ENCODE measurements at places on chromosomes 13 and 19.

GRCh38 chr13:51619614-51620013, 35.4 kb downstream of the WDFY2 start:
- DNase-seq = no peak

GRCh38 chr19:15841875-15842569, 26.6 kb upstream of the OR10H1 start:
- no peak for DNase-seq

GRCh38 chr13:46721054-46721453, 75.9 kb downstream of the ESD start:
- DNase-seq = peak; percentile 19

DNA sequence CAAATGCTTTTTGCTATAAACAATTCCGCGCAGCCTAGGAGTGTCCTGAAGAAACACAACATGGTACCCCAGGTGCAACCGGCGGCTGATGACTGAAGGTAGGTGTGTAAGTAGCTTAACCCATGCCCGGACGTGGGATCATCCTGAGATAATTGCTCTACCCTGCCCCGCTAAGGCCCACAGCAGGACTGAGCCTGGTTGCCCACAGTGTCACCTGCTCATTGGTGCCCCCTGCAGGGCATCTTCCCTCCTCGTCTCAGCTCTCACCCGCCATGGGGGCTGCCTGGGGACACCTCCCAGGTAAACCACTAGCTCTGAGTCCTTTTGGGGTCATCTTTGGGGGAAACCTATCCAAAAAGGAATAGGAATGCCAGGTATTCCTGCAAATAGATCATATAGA, 22.3 kb downstream of the TMEM161A start:
- DNase-seq = peak; percentile 13

DNA sequence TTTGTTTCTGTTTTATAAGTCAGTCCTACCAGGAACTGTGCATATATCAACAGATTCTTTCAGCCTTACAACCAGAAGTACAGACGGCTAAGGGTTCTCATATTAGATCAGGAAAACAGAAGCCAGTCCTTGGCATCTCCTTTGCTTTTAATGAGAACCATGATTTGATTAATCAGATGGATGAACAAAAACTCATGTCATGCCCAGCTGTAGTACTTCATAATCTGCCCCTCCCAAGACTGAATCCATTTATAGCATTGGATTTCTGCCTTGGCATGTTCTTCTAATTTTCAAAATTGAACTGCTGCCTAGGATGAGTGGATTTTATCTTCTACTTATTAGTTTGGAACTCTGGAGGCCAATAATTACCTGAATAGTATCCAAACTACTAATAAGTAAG, 617.2 kb downstream of the SLITRK5 start:
- DNase-seq = no peak

DNA sequence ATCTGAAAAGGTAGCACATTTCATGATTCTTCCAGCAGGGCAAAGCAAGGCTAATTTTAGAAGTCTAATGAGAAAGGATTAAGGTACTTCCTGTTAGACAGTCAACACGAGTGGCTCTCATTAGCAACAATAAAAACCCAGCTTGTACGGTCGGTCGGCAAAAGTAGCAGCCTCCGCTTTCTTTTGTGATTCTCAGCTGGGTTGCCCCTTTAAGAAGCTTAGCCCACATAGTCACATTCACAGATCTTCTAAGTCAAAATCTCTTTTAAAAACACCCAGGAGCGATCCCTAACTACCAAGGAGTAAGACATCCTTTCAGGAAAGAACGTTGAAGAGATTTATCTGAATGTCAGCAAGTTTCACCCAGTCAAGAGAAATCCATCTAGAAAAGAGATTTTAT, 684.8 kb downstream of the DIAPH3 start:
- no peak for DNase-seq

- peak; percentile 29 for DNase-seq
Observed at GRCh38 chr13:39602614-39603366, at the start of gene LHFPL6. LHFPL6 (minus strand) TSS chr13:39603193.

GRCh38 chr19:53989600-53990533, 1.6 kb upstream of the CACNG6 start:
- no peak for DNase-seq

DNA sequence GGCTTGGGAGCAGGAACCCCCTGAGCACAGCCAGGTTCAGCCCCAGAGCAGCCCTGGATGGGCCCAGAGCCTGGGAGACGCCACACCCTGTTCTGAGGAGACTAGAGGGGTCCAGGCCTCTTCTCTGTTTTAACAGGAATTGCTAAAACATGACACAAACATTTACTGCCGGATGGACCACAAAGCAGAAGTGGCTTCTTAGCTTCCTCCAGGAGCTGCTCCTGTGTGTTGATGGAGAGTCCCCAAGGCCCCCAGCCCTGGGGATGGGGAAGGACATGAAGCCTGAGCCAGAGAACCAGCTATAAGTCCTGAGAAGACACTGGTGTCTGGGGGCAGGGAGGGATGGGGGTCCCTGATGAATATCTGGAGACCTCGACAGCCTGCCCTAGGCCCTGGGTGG, 14.6 kb downstream of the CEACAM3 start:
- no peak for DNase-seq

DNA sequence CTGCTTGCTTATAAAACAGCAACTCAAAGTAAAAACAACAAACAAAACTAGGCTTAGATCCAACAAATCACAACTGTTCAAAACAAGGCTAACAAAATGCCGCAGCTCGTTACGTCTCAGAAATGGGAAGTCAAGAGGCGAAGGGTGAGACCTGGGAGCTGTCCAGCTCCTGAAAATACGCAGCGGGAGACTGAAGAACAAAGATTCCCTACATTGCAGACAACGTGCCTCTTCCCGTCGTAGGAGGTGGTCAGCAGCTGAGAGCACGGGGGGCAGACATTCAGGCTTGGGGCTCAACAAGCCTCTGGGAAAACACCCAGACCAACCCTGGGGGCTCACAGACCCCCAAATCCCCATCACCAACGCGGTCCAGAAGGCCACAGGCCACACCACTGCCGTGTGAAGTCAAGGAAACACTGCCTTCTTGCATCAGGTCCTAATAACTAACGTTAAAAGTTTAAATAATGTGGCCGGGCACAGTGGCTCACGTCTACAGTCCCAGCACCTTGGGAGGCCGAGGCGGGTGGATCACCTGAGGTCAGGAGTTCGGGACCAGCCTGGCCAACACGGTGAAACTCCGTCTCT, 13.5 kb downstream of the PLPP2 start:
- no peak for DNase-seq

DNA sequence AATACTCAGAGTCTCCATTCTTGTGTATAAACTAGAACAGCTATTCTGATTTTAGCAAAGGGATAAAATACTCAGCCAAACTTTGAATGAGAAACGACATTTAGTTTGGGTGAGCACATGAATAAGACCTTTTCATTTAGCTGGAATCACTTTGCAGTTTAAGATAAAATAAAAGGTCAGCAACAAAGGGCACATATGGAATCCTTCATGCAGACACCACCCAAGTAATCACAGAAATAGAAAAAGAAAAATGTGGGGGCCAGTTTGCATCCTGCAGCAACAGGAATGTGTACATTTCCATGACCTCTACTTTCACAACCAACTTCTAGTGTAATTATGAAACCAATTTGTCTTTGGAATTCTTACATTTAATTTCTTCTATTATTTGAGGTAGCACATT, 1637.4 kb downstream of the PCDH9 start:
- DNase-seq = no peak

Data from central memory CD4-positive, alpha-beta T cell (primary cell).